Camera-type eye (tissue), 1 donor: ENCODE measurements at places on chromosomes 1 and 21. TPM values are rescaled to one million over a fixed set of nuclear protein-coding genes. Genes with fewer than 3 reads are reported as not detected.

Gene ORC1
- 3.1 TPM for total RNA-seq

Gene TOMM20
- 123 TPM for total RNA-seq

Gene C1orf35
- 14.3 TPM for total RNA-seq

Gene CFAP45
- not detected for total RNA-seq

Gene LRRC71
- total RNA-seq: not detected

Gene PLPPR4
- total RNA-seq: 39.2 TPM

Gene RSRP1
- total RNA-seq: 147 TPM

Gene AUNIP
- 1.3 TPM for total RNA-seq

Gene SPRR4
- total RNA-seq: not detected

Gene IL19
- total RNA-seq: not detected

Gene RGS13
- total RNA-seq: not detected

Gene MROH9
- total RNA-seq: not detected
